Cardiac ventricle fibroblast (primary cell): ENCODE measurements at places on chromosomes 13 and 19. TPM values are rescaled to one million over a fixed set of nuclear protein-coding genes. Genes with fewer than 3 reads are reported as not detected.

The KIRREL2 gene
- total RNA-seq, result 0.19 TPM in 1 of 2 replicates, not detected in the other

The PEAK3 gene
- not detected in 2 replicates for total RNA-seq

The PCCA gene
- 17.2 and 24.2 TPM in 2 replicates for total RNA-seq

The CAPN12 gene
- total RNA-seq, result not detected in 2 replicates

The KLC3 gene
- not detected in 2 replicates for total RNA-seq

The DMKN gene
- total RNA-seq, result 9.1 and 10.6 TPM in 2 replicates

The CGB5 gene
- not detected in 2 replicates for total RNA-seq

The LAIR1 gene
- total RNA-seq, result not detected in 2 replicates

The KLK10 gene
- 1.8 TPM in 1 of 2 replicates, not detected in the other for total RNA-seq

The PSPN gene
- 0.87 and 2.4 TPM in 2 replicates for total RNA-seq

The TNNT1 gene
- total RNA-seq, result not detected in 2 replicates
